ENCODE measurements at places on chromosomes 1 and 21.

DNA sequence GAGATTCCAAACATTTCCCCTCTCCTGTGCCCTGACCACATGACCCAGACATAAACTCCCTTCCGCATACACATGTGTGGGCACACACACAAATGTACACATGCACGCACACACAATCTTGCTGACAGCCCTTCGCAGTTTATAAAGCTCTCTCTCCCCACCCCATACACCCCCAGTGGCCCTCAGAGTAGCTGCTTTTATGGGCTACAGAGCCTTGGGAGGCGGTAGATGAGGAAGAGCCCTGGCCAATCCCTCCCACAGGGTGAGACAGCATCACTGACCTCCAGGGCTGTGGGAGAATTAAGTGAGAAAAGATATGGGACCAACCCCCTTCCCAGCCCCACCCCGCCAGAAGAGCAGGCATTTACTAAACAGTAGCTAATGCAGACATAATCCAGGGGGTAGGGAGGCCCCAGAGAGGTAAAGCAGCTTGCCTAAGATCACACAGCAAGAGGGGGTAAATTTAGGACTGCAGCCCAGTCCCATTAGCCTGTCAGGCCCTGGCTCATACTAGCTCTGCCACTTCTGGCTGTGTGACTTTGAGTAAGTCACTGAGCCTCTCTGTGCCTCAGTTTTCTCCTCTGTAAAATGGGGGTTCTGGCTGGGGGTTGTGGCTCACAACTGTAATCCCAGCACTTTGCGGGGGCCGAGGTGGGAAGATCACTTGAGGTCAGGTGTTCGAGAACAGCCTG lies 5.1 kb downstream of the SDC3 start:
- no peak for DNase-seq

GRCh38 chr1:17420391-17420918 lies 19.0 kb downstream of the RCC2 start:
- DNase-seq = no peak

DNA sequence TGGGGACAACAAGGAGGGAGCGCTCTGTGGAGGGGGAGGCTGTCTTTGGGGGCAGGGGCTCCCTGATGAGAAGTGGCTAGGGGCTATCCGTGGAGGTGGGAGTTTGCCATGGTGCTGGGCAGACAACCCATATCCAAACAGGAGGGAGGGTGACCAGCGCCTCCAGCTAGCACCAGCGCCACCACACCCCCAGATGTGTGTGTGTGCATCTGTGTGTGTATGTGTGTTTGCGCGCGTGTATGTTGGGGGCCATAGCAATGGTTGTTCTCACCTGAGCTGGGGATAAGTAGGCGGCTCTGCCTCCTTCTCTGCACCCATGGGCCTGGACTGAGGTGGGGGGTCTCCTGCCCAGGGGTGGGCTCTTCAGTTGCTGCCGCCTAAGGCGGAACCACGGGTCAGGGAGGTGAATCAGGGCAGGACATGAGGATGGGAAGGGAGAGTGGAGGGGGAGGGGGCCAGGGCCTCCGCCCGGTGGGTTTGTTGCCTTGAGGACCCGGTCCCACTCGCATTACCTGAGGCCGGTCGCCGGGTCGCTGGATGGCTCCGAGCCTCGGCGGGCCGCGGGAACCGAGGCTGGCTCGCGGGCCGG lies 345 bp downstream of the HPCAL4 start:
- DNase-seq = no peak

DNA sequence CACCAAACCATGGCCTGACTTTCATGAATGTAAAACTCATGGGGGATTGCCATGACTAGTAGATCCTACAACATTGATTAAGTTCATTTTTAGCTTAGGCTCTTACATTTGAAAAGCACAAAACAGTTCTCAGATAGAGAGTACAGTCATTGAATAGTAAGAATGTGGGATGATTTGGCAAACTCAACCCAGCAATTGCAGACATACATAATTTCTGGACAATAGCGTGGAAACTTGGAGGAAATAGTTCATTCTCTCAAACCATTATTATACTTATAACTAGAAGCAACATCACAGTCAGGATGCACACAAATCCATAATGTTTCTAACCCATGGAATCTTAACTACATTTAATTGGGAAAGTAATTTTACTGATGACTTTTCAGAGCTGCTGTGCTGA lies 598.2 kb downstream of the LMO4 start:
- no peak for DNase-seq

DNA sequence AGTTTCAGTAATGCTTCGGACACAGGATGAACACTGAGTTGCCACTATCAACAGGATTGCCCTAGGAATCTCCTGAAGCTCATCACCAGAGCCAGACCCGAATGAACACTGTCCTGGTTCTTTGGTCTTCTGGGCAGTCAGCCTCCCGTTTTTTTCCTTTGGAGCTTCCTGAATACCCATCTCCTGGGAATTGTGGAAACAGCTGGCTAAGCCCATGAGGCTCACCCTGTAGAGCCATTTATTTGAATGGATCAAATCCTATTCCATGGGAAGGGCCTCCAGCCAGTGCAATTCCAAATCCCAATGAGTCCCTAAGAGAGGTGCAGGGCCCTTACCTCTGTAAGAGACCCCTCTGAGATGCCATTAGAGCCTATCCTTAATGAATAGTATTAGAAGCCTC lies 5.9 kb downstream of the RCSD1 start:
- no peak for DNase-seq

GRCh38 chr1:65174585-65174984 lies 26.6 kb downstream of the AK4 start:
- DNase-seq = peak; percentile 95

DNA sequence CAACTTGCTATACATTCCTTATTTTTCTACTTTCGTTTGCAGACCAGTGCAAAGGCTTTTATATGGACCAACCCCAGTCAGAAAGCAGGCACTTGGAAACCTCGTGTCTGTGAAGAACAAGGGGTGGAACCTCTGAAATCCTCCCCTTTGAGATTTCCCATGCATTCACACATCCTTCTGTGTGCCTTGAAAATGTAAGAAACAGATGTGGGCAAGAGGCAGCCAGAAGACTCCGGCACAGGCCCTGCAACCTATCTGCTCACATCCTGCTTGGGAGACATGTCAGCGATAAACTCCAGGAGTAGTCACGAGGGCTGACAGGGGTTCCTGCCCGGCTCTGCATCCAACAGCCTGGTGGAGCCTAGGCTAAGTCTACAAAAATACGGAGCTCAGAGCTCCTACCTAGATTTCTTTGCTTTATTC lies 42.5 kb downstream of the ETS2 start:
- DNase-seq = no peak

GRCh38 chr1:34984793-34985608 lies at the start of gene TMEM35B:
Gene TMEM35B (minus strand): TSS chr1:34985347. CDS start chr1:34985305, 42 bp downstream.
- peak; percentile 14 for DNase-seq

DNA sequence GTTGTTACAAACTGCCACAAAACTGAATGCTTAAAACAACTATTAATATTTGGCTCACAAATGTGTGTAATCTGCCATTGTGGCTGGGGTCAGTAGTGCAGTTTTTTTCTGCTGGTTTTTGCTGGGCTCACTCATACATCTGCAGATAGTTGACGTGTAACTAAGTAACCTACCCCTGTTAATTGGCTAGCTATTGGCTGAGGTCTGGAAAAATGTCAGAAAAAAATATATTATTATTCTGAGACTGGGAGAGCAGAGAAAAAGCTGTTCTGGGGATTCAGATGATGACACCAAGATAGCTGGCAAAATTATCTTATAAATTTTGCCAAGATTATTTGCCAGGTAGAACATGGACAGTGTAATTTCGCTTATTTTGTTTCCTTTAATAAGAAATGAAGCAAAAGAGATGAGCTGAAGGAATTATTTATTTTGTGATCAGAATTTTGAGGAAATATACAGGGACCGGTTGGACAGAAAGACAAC lies 616.1 kb upstream of the ADAMTS5 start:
- DNase-seq = no peak
